ENCODE measurements at places on chromosomes 6 and 20.

- DNase-seq = no peak
Measured at GRCh38 chr6:93728150-93728549, 308.8 kb upstream of the EPHA7 start.

DNA sequence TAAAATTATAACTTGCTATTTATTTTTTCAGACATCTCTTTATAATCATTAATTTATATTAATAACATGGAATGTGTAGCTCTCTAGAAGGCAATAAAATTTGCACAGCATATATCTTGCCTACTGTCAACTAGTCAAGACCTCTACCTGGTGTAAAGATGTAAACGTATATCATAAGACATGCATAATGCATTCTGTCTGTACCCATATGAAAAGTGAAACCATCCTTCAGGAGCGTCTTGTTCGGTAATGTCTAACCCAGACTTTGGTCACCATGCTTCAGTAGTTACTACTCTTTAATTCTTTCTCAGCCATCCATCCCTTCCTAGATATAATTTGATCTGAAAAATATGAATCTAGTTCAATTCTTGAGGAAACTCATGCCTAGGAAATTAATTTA lies 21.0 kb downstream of the CEP43 start:
- no peak for DNase-seq

- no peak for DNase-seq
Measured at GRCh38 chr6:113732384-113732966, 124.7 kb upstream of the MARCKS start.

DNA sequence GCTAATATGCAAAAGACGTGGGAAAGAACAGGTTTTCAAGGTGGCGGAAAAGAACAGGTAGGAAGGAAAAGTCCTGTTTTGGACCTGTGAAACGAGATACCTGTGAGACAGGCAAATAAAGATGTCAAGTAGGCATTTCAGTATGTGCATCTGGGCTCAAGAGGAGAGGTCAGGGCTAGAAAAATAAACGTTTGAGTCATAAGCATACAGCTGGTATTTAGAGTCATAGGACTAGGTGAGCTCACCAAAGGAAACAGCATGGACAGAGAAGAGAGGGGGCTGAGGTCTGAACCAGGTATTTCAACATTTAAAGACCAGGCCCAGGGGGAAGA lies 14.9 kb downstream of the MTFR2 start:
- DNase-seq = no peak

DNA sequence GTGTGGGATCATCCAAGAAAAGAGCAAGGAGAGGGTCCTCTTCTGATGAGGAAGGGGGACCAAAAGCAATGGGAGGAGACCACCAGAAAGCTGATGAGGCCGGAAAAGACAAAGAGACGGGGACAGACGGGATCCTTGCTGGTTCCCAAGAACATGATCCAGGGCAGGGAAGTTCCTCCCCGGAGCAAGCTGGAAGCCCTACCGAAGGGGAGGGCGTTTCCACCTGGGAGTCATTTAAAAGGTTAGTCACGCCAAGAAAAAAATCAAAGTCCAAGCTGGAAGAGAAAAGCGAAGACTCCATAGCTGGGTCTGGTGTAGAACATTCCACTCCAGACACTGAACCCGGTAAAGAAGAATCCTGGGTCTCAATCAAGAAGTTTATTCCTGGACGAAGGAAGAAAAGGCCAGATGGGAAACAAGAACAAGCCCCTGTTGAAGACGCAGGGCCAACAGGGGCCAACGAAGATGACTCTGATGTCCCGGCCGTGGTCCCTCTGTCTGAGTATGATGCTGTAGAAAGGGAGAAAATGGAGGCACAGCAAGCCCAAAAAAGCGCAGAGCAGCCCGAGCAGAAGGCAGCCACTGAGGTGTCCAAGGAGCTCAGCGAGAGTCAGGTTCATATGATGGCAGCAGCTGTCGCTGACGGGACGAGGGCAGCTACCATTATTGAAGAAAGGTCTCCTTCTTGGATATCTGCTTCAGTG lies 40.8 kb downstream of the ZBTB2 start:
- DNase-seq = no peak

GRCh38 chr6:9999796-10000195 lies 415.1 kb downstream of the TFAP2A start:
- no peak for DNase-seq
